ENCODE measurements at places on chromosomes 12 and 14. TPM values are rescaled to one million over a fixed set of nuclear protein-coding genes. Genes with fewer than 3 reads are reported as not detected.

Gene CCDC197
- not detected for total RNA-seq

Gene ATL1
- total RNA-seq = 13.8 TPM

Gene MYF5
- total RNA-seq = not detected

Gene C12orf60
- total RNA-seq = 1.3 TPM

Gene HELB
- total RNA-seq = 6.0 TPM

Gene NEUROD4
- total RNA-seq = not detected

Gene ASB2
- total RNA-seq = 0.50 TPM

Gene STYK1
- total RNA-seq = not detected

Gene KDM5A
- total RNA-seq = 63.8 TPM

Gene PRB2
- not detected for total RNA-seq

Gene CDH24
- total RNA-seq = 13.6 TPM

Gene POTEM
- not detected for total RNA-seq

Gene SLC10A1
- not detected for total RNA-seq

Gene SLC38A4
- total RNA-seq = 1.2 TPM

Gene TAS2R14
- 4.1 TPM for total RNA-seq

Gene FBLN5
- total RNA-seq = 49.5 TPM

All from smooth muscle cell of trachea (primary cell).